ENCODE measurements at places on chromosomes 3 and 15.

- no peak for DNase-seq
Observed at GRCh38 chr3:79383402-79384012, 384.3 kb downstream of the ROBO1 start.

- no peak for DNase-seq
Observed at GRCh38 chr3:73569246-73569760, 55.4 kb downstream of the PDZRN3 start.

DNA sequence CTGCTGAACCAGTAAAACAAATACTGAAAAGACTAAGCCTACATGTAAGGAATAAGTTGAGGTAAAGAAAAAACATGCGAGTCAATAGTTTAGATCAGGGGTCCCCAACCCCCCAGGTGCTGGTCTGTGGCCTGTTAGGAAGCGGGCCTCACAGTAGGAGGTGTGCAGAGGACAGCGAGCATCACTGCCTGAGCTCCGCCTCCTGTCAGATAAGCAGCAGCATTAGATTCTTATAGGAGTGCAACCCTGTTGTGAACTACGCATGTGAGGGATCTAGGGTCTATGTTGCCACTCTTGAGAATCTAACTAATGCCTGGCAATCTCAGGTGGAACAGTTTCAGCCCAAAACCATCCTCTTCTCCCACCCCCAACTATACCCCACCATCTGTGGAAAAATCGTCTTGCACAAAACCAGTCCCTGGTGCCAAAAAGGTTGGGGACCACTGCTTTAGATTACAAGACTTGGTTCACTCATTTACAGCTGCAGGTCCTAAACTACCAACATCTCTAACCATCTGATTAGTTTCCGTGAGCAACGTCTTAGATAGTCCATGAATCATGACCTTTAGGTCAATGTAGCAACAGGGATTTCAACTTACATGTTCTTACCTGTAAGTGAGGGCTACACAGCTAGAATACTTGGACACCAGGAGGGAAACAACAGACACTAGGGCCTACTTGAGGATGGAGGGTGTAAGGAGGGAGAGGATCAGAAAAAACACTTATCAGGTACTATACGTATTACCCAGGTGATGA, 66.7 kb downstream of the TRANK1 start:
- DNase-seq: no peak

- DNase-seq: no peak
Observed at GRCh38 chr15:66369773-66370651, 13.5 kb upstream of the TIPIN start.

DNA sequence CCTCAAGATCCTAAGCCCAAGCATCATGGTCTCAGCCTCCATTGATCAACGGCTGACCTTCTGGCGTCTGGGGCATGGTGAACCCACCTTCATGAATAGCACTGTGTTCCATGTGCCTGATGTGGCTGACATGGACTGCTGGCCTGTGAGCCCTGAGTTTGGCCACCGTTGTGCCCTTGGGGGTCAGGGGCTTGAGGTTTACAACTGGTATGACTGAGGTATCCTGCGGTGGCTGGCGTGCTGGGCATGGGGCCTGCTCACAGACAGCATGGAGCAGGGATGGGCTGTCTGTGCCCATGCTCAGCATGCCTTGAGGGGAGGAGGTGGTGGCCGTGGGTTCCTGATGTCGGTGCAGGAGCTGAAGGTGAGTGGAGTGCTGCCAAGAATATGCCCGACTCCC, 3.3 kb downstream of the DALRD3 start:
- DNase-seq: no peak

GRCh38 chr3:181695661-181696491, 15.8 kb upstream of the SOX2 start:
- DNase-seq: no peak

- no peak for DNase-seq
Observed at GRCh38 chr3:34077417-34078195, 279.2 kb downstream of the PDCD6IP start.
